Mammary epithelial cell (primary cell): ENCODE measurements at places on chromosomes 6 and 20.
A peak's percentile ranks its signal among the peaks of the same experiment; 100 is the strongest.

- no peak for DNase-seq
Measured at GRCh38 chr6:169795196-169795595, 43.8 kb downstream of the ERMARD start.

DNA sequence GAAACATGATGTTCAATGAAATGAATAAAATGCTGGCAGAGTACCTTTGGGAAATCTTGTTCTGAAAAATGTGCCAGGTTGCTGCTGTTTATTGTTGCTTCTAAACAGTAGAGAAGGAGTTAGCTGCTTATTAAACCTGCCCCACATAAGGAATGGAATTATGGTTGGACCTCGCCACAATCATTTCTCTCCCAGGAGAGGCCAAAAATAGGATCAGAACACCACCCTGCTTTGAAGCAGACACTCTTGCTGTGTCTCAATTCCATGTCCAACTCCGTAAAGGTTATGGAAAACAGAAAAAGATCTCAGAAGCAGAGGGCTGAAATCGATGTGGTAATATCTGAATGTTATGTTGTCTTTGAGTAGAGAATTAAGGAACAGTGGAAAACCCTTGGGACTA, 27.9 kb downstream of the AFG1L start:
- DNase-seq = no peak

GRCh38 chr6:112986321-112986720, 639.2 kb downstream of the RFPL4B start:
- DNase-seq = no peak

- DNase-seq = no peak
Measured at GRCh38 chr6:39083231-39083634, 31.8 kb downstream of the SAYSD1 start.

DNA sequence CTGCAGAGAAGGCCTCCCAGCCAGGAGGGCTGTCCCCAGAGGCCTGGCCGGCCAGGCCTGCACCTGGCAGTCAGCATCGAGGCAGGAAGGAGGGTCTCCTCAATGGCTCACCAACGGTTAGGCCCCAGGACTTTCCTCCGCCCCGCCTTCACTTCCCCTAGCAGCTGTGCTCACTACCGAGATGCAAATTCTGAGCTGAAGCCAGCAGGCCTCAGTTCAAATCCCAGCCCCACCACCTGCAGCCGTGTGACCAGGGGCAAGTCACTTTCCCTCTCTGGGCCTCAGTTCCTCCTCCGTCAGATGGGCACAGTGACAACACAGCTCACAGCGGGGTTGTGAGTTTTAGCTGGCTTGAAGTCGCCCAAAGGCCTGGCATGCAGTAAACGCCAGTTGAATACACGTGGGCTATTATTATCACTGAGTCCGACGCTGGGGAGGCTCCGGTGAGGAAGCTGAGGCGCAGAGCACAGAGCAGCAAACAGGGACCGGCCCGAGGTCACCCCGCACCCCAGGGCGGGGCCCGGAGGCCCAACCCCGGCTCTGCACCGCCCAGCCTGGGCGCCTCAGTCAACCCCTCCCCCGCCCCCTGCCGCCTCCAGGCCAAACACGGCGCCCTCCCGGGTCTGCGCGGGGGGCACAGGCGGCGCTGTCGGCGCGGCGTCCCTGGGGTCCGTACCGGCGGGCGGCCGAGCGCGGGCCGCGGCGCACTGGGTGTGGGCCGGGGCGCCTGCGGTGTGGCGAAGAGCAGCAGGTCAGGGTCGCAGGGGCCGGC, 671 bp downstream of the E2F1 start:
- peak; percentile 39 for DNase-seq

- DNase-seq = no peak
Measured at GRCh38 chr6:79802657-79803300, 144.6 kb downstream of the ELOVL4 start.
